Activated T-cell treated with anti-CD3 and anti-CD28 coated beads for 4 hours (primary cell): ENCODE measurements at places on chromosomes 7 and 10.
A peak's percentile ranks its signal among the peaks of the same experiment; 100 is the strongest.

DNA sequence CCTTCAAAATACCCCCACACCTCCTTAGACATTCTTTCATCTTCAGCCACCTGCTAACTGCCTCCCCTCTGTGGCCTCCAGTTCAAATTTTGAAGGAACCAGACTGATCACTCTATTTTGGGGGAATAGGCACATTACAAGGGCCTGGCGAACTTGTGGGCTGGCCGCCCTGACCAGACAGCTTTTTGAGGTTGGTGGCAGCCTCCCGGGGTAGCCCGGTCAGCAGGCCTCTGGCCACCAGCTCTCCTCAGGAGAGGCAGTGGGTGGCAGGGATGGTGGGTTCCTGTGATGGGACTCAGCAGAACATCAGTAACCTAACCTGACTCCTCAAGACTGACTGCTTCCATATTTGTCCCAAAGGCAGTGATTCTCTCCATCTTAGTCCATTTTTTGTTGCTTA is 17.4 kb upstream of the EEPD1 start:
- no peak for DNase-seq

DNA sequence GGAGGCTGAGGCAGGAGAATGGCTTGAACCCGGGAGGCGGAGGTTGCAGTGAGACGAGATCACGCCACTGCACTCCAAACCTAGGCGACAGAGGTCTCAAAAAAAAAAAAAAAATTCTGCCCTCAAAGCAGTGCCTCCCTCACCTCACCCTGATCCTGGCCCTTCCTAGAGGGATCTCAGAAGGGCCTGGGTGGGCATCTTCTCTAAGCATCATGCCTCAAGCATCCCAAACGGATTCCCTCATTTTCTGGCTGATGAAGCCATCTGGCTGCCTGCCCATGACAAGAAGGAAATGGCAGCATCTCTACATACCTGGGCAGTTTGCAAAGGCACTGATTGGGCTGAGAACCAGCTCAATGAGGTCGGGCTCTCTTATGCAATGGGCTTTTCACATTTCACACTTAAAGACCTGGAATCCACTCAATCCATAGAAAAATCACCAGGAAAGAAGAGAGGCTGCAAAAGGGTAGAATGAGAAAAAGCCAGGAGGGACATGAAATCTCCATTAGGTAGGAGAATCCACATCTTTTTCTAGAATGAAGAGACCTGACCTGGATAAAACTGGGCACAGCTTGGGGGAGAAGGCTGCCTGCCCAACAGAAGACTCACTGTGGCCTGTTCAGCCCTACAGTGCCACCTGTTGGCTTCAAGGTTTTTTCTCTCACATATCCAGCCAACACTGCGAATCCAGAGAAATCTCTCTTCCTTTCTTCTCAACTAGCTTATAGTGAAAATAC is 48.1 kb downstream of the PDLIM1 start:
- DNase-seq = no peak

- DNase-seq = no peak
Observed at GRCh38 chr7:125492521-125492920, 562.9 kb upstream of the POT1 start.

DNA sequence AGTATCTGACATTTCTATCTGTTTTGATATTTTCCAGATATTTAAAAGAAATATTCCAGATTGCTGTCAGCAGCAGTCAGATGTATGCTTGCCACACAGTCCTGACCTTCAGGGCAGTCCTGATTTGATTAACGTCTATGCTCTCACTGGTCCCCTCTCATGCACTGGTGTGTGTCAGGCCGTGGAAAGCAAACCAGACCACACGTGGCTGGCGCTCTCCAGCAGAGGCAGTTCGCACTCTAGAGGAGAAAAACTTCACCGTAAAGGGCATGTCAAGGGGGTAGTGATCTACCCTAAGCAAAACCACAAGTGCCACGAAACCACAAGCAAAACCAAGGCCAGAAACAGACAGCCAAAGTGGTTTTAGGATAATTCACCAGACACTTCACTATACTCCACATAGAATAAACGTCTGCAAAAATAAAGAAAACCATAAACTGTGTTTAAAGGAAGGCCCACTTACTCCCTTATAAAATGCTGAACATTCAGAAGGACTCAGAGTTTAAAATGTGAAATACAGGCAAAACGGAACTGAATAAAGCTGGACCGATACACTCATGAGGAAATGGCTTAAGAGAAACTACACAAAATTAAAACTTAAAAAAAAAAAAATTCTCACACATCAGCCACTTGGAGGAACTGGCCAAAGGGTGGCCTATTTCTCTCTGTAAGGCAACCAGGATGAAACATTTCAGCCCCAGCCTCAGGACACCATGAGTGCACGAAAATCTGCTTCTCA is 26.4 kb downstream of the PARP12 start:
- DNase-seq = no peak

- no peak for DNase-seq
Observed at GRCh38 chr7:82273886-82274285, 169.7 kb downstream of the CACNA2D1 start.

DNA sequence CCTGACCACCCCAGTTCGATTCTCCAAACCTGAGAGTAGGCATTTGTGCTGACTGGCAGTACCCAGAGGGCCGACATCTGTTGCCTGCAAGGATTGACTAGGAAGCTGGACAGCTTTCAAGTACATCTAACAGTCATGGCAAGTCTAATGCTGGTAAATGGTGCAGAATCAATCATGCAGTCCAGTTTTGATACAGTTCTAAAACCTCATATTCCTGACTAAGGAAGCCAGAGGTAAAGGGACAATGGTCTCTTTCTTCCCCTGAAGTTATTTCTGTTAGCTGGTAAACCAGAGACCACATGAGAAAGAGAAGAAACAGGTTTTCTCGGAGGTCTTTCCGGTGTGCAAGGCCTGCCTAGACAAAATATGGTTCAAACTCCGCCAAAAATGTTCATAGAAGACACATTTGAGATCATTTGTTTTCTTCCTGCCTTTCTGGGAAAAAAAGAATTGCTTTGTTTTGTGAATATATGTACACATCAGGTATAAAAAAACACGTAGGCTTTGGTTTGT is 97.1 kb downstream of the WDR37 start:
- DNase-seq = no peak

- DNase-seq = no peak
Observed at GRCh38 chr7:132142006-132142405, 434.3 kb downstream of the PLXNA4 start.

- peak; percentile 57 for DNase-seq
Observed at GRCh38 chr7:116953372-116953905, at the start of gene ST7. Gene ST7 (plus strand): TSS chr7:116953501. CDS start chr7:116953541, 40 bp downstream.

GRCh38 chr10:17387861-17388503 is 66.4 kb downstream of the ST8SIA6 start:
- DNase-seq = no peak

GRCh38 chr7:99505324-99505662 is 831 bp downstream of the ZKSCAN5 start:
- DNase-seq = no peak

- no peak for DNase-seq
Observed at GRCh38 chr10:71434760-71435394, 38.2 kb downstream of the CDH23 start.

DNA sequence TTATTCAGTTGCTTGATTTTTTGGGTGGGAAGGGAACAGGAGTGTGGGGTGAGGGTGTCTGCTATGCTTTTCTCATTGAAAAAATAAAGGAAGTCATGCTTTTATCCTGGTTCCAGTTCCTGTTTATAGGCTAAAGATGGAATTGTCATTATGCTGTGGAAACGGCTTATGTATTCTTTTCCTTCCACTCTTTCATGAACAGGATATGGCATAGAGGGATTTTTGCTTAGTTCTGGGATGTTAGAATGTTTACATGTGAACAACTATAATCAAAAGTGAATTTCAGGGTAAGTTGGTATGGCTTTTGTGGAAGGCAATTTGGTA is 35.9 kb upstream of the PTPN12 start:
- no peak for DNase-seq

- DNase-seq = no peak
Observed at GRCh38 chr7:84162584-84162983, 32.0 kb downstream of the SEMA3A start.

DNA sequence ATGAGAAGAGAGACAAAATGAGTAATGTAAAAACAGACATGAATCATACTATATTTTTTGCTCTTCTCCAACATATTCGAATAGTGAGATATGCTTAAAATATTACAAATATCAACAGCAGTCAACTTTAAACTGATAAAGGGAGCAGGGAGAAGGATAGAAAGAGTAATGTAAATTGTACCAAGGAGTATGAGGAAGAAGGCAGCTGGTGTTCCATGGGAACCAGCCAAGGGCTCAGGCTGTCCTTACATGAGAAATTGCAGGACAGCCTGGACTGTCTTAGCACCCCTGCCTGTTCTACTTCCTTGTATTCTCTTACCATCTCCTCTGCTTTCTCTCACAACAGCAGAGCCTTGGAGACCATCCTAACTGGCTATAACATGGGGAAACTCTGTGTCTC is 128.7 kb downstream of the TSPAN12 start:
- DNase-seq = no peak

GRCh38 chr10:60964257-60965235 is 20.6 kb upstream of the RHOBTB1 start:
- DNase-seq = no peak

DNA sequence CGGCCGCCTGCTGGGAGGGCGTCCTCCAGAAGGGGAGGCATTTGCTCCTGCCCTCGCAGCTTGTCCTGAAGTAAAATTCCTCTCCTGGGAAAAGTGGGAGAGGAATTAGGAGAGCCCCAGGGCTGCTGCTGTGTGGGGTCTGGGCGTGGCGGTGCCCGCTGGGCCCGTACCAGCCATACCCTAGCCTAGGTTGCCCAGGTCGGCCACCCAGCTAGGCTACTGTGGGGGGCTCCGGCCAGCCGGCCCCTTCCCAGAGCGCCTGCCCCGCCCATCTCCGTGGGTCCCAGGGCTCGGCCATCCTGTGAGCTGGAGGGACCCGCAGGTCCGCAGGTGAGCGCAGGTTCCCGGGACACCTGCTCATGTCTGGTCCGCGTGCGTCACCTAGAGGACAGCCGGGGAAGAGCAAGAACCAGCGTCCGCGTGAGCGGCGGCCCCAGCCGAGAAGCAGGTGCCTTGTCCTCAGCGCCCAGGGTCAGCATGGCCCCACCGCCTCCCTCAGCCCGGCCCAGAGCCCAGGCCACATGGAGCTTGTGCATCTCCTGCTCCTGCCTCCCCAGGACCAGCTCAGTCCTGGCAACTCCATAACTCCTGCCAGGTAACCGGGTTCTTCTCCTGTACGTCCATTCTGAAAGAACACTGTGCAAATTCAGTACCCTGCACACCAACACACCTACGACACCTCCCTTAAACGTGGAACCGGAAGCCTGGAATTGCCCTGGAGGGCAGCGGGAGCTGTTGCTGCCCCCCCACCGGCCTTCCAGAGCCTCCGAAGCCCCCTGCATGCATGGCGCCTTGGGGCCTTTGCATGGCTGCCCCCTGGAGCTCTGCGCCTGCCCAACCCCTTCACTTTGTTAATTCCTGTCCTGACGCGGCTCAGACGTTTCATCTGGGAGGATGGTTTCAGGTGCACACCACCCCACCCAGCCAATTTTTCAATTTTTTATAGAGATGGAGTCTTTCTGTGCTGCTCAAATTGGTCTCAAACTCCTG is 22.8 kb upstream of the FOXL3 start:
- no peak for DNase-seq

DNA sequence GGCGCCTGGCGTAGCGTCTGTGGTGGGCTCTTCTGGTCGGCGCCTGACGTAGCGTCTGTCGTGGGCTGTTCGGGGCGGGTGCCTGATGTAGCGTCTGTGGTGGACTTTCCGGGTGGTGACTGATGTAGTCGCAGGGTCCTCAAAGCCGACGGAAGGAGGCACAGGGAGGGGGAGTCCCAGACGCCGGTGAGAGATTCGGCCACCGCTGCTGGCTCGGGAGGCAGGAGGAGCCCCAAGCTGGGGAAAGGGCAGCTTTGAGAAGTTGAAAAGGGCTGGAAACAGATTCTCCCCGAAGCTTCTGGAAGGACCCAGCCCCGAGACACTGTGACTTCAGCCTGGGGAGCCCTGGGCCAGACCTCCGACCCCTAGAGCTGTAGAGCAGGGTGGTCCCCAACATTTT is 105.7 kb downstream of the DNAJB6 start:
- no peak for DNase-seq

DNA sequence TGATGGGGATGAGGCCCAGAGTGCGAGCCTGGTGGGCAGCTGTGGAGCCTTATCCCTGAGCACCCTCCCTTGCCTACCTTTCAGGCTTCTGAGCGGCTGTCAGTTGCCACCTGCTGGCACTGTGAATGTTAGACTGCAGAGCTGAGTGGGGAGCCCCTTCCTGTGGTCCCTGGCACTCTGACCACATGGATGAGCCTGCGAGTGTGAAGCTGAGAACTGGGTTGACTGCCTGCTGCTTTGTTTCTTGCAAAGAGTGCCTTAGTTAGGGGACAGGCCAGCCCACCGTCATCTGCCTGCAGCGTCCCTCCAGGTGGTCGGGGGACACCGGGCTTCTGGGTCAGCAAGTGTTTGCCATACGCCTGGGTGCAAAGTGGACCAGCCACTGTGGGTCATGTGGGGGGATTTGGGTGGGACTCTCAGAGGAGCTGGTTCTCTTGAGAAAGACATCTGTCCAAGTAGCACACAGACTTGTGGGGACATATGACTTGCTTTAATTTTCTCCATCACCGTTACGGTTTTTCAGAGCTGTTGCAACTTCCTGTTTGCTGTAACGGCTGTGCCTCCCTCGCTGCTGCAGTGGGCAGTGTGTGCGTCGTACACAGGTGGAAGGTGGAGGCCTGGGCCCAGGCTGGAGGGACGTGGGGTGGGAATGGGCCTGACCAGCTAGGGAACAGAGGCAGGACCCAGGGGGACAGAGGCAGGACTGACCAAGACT is 13.7 kb downstream of the INPP5A start:
- no peak for DNase-seq

- no peak for DNase-seq
Observed at GRCh38 chr7:94276795-94277194, 117.9 kb upstream of the COL1A2 start.

GRCh38 chr10:50557130-50557682 is 66.5 kb downstream of the SGMS1 start:
- DNase-seq = no peak

GRCh38 chr10:4865945-4866661 is 40.1 kb downstream of the AKR1E2 start:
- no peak for DNase-seq

DNA sequence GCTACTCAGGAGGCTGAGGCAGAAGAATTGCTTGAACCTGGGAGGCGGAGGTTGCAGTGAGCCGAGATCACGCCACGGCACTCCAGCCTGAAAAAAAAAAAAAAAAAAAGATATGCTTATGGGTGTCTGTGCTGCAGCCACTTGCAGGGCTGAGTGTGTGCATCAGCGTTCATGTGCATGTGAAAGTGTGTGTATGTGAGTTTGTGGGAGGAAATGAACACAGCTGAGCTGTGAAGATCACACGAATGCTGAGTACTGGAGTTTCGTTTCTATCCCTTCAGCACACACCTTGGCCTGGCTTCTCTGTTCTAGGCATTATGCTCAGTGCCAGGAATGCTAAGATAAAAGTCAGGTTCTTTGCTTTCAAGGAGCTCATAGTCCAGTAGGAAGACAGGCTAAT is 12.0 kb upstream of the SVOPL start:
- DNase-seq = no peak

- DNase-seq = no peak
Observed at GRCh38 chr10:51109801-51110533, 35.7 kb downstream of the PRKG1 start.
